ENCODE measurements at places on chromosomes 2 and 18.
A peak's percentile ranks its signal among the peaks of the same experiment; 100 is the strongest.

- DNase-seq = no peak
These were observed 252.5 kb upstream of the SIX2 start for GRCh38 chr2:45261746-45262145.

GRCh38 chr2:222739939-222740338 lies 68.5 kb downstream of the MOGAT1 start:
- DNase-seq = no peak

GRCh38 chr2:120204945-120205670 lies 18.1 kb downstream of the TMEM185B start:
- no peak for DNase-seq

GRCh38 chr2:138276339-138276738 lies 225.2 kb upstream of the SPOPL start:
- DNase-seq = no peak

GRCh38 chr2:147045113-147045512 lies 799.7 kb upstream of the ACVR2A start:
- DNase-seq = peak; percentile 15

DNA sequence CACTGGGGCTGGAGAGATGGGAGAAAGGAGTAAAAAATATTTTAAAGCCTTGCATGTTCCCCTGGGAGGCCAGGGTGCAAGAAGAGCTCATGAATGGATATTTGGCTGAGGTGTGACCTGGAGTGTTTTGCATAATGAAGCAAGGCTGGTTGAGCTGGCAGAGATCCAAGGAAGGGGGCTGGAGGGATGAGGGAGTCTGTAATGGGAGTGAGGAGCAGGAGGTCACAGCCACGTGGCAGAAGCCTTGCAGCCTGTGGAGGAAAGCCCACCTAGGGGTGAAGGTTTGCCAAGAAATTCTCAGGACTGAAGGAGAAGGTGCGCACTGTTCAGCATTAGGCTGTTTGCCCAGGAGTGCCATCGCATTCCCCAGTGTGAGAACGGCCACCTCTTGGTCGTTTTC lies 40.3 kb upstream of the ATP8B1 start:
- DNase-seq = no peak

- DNase-seq = no peak
These were observed 43.5 kb downstream of the CWC22 start for GRCh38 chr2:179963626-179964025.

DNA sequence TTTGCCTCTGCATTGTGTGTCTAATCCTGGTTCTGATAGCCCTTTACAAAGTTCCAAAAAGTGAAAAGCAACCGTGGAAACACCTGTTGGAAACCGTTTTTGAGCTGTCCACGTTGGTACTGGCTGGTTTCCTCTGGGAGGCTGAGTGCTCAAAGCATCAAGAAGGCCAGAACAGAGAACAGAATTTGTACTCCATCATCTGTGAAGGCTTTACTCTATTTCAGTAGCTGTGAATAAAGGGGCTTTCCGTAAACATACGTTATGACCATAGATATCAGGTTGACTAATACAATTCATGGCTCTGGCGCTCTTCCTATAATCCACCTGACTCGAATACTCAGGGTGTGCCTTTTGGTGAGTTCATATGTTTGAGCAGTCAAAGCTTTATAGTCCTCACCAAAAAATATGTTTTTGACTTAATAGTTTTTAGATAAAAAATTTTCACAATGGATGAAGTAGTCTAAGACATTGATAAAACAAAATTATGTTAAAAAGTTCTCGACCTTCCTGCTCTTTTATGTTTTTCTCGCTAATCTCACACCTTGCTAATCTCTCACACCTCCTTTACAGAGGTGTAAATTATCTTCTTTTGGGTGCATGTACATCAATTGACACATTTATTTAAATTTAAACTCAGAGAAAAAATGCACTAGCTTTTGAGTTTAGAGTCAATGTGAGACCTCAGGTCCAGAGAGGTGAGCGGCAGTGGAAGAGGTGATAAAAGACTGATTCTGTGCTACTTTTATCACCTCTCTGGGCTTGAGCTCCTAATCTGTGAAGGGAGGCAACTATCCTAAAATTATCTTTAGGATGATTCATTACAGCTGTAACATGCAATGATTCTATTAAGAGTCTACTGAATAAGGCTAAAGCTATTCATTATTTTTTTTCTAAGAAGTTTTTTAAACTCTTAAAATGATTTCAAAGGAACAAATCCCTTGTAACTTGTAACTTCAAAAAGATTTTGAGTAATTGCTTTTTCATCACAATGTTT lies 65.3 kb downstream of the CXCR4 start:
- DNase-seq = no peak

DNA sequence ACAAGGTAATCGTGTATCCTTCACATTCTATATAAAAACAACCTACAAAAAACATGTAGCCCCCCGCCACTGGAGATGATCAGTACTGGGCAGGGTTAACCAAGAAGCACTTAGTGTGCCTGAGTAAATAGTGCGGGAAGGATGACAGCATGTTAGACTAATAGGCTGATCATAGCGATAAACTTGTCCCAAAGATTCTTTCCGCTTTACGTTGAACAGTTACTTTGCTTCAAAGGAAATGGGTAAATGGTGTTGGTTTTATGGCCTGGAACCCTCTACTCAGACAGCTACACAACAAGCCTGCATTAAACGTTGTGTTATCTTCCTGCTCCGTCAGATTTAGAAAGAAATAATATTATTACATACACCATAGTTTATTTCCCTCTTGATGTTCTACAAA lies 67.7 kb downstream of the CTAGE1 start:
- DNase-seq = no peak
